CD4-positive, alpha-beta T cell treated with Interleukin-17A for 1 hour (primary cell): ENCODE measurements at places on chromosomes 3 and 15.
A peak's percentile ranks its signal among the peaks of the same experiment; 100 is the strongest.

DNA sequence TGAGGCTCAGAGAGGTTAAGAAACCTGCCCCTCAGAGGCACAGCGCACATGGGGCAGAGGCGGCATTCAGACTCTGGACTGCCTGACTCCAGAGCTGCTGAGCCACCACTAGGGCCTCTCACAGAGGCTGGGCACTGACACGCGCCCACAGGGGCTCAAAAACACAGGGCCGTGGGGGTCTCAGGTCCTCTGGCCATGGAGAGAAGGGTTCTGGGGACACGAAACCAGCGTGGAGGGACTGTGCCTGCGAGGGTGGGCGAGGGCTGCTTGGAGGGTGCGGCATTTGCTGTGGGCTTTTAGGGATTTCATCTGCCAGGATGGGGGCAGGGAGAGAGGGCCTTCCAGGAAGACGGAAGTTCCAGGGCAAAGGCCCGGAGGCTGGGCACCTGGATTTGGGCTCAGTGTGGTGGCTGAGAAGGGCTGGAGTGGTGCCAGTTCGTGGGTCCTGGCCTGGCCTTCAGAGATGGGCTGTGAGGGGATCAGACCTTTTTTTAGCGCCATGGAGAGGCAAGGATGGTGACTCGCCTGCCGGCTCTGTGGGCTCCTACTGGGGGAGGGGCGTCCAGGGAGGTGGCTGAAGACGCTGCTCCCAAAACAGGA is 69.6 kb downstream of the EFCAB12 start:
- DNase-seq = no peak

GRCh38 chr3:102089904-102090720 is 240.8 kb downstream of the NFKBIZ start:
- no peak for DNase-seq

DNA sequence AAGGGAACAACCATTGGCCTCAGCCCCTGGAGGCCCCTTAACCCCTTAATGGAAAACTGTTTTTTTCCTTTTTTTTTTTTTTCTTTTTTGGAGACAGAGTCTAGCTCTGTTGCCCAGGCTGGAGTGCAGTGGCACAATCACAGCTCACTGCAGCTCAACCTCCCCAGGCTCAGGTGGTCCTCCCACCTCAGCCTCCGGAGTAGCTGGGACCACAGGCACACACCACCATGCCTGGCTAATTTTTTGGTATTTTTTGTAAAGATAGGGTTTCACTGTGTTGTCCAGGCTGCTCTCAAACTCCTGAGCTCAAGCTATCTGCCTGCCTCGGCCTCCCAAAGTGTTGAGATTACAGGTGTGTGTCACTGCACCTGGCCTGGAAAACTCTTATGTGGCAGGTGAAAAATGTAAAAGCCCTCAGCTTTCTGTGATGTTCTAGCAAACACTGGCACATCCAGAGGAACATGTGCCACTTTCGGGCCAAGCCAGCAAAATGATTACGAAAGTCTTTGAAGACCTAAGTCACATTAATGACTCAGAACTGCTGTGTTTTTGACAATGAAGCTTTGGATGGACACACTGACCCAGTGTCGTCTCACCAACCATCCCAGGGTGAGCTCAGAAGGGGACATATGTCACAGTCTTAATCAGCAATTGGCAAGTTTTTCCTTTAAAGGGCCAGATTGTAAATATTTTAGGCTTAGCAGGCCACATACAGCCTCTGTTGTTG is 189.3 kb upstream of the TPM1 start:
- no peak for DNase-seq

- no peak for DNase-seq
Measured at GRCh38 chr15:59165726-59166125, 40.9 kb upstream of the LDHAL6B start.

- no peak for DNase-seq
Measured at GRCh38 chr15:77988347-77989295, 88.9 kb downstream of the TBC1D2B start.

DNA sequence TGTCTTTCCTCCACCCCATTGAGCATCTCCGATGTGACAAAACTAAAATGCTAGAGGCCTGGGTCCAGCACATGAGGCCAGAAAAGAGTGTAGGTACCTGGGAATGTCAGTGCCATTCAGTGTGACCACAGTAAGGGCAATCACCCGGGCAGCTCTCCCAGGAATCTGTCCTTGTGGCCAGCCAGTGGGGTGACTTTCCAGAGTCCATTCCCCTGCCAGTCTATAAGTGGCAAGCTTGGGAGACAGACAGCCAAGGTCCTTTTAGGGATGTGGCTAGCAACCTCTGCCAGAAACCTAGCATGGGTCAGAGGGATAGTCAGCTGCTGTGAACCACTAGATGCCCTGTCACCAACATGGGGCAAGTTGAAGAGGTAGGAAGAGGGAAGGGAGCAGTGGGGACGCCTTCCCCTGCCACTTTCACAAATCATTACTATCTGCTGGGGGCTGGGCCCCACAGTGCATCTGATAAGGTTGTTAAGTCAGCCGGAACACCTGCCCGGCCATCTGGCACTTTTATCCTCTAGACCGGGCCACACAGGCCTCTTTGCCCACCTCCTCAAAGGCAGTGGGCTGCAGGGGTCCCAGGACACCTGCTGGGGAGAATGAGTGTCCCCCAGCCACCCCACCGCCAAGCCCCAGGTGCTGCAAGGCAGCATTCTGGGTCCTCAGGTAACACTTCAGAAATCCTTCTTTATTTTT is 24.8 kb upstream of the DET1 start:
- no peak for DNase-seq

GRCh38 chr3:107857854-107858253 is 233.0 kb downstream of the CD47 start:
- DNase-seq = no peak

- peak; percentile 28 for DNase-seq
Measured at GRCh38 chr3:17749705-17750293, 7.4 kb upstream of the TBC1D5 start.

- DNase-seq = no peak
Measured at GRCh38 chr3:38528457-38528856, 32.3 kb downstream of the EXOG start.

DNA sequence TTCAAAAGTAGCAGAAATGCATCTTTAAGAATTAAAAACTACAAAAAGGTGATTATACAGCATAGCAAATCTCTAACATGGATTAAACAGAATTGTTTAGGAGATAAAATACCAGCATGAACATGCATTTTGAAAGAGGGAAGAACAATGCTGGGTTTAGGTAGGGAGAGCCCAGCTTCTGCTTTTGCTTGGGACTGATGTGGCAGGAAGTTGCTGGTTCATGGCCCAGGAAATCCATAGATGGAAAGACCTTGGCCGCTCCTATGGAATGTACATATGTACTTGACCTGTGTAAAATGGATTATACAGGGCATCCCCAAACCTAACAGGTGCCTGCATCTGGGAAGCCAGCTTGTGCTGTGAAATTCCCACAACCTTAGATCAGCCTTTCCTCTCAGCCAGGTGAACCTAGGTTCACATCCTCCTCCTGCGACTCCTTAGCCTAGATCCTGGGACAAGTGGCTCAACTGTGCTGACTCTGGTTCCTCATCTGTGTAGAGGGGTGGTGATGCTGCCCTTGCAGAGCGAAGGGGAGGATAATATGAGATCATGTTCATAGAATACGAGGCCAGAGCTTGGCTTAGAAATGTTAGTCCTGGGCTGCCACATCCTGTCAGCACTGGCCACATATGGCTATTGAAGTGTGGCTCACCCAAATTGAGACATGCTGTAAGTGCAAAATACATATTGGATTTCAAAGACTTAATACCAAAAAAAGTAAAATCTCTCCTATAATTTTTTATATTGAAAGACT is 47.0 kb upstream of the PLXNA1 start:
- no peak for DNase-seq
